ENCODE measurements at places on chromosomes 4 and X. TPM values are rescaled to one million over a fixed set of nuclear protein-coding genes. Genes with fewer than 3 reads are reported as not detected.

Gene RAB9B
- 6.5 TPM for total RNA-seq

Gene OCRL
- 23.6 TPM for total RNA-seq

Gene CTAG1A
- not detected for total RNA-seq

Gene DCHS2
- total RNA-seq = 0.06 TPM

Gene SPANXB1
- not detected for total RNA-seq

- no peak for DNase-seq
Measured at GRCh38 chr4:106985830-106986229, 50.3 kb downstream of the DKK2 start.

DNA sequence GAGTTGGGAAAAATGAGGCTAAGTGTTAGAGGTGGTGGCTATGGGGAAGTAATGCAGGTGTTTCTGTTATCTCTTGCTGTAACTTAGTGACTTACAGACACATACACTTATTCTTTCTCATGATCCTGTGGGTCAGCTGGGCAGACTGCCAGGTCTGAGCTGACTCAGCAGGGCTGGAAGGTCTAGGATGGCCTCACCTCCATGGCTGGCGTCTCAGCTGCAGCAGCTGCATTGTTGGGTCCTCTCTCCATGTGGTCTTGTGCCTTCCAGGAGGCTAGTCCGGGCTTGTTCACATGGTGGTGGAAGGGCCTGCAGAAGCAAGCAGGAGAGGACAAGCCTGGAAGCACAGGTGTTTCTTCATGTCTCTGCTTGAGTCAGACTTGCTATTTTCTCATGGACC lies 172.7 kb downstream of the NHS start:
- peak; percentile 64 for DNase-seq

GRCh38 chrX:136856551-136856950 lies 24.0 kb downstream of the RBMX start:
- no peak for DNase-seq

- peak; percentile 47 for DNase-seq
Measured at GRCh38 chrX:43750248-43750676, 94.2 kb downstream of the MAOA start.

DNA sequence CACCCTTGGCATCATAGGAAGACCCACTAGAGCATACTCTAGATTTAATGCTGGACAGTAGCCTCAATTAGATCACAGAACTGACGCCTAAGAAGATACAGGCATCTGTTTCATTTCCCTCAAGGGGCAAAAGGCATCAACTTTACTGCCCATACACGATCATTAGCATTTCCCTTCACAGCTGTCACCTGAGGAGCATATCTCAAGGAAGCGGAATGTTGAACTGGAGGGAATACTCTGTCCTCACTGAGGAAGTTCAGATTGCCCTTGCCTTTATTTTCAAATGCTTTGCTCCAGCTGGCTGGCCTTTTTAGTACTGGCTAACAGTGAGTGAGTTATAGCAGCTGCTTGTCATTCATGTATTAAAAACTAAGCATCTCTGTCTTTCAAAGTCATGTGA lies 508.4 kb upstream of the GALNT7 start:
- no peak for DNase-seq

DNA sequence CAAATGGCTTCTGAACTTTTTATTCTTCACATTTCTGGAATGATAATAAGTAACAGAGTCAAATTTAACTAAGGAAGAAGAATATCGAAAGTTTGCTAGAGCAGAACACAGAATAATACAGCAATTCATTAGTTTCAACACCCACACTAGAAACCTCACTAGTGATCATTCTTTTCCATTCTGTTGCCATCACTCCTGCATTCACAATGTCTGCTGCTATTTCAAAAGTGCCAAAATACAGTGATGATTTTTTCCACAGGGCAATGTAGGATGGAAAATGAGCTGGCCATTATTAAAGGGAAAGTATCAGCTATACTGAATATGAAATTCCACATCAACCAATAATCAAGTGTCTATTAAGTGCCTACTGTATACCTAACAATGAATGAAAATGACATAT lies 186.7 kb downstream of the USP46 start:
- DNase-seq = no peak

- no peak for DNase-seq
Measured at GRCh38 chr4:173119818-173120217, 48.8 kb upstream of the GALNT7 start.

- DNase-seq = no peak
Measured at GRCh38 chrX:30521440-30522182, 56.0 kb downstream of the TASL start.

DNA sequence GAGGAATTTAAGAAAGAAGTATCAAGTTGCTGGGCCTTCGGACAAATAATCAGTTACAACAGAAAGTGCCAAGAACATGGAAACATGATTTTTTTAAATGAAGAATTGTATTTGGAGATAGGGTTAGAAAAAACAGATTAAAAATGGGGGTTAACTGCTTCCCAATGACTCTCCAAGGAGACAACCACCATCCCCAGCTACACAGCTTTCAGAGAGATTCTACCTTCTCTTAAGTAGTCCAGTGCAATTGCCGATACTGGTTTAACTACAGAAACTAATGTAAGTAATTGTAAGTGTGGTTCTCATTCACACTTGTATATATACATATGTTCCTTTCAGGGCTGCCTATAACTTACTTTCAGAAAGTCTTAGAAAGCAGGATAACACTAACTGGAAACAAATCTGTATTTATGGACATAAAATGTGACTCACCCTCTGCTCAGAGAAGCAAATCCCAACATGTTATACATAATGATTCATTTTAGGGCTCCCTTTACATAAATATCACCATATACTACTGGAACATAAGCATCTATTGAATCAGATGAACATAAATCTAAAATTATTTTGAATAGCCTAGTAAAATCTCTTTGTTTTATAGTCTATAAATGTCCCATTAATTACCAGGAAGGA lies 248.9 kb upstream of the UGT8 start:
- no peak for DNase-seq

DNA sequence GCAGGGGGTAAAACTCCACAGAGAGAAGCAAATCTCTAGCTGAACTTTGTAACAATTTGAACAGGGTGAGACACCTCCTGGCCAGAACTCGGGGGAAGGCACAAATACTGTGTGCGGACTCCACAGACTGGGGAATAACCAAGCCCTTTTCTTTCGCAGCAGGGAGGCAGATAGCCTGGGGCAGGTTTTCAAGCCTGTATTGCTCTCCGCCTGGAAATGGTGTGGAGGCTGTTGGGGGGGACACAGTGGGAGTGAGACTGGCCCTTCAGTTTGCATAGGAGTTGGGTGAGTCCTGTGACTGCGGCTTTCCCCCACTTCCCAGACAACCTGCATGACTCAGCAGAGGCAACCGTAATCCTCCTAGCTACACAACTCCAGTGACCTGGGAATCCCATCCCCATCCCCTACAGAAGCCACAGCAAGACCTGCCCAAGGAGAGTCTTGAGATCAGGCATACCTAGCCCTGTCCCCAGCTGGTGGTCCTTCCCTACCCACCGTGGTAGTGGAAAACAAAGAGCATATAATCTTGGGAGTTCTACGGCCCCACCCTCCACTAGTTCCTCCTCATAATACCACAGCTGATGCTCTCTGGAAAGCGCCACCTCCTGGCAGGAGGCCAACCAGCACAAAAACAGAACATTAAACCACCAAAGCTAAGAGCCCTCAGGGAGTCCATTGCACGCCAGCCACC lies 12.9 kb upstream of the SMPX start:
- DNase-seq = no peak
